PC-9 (cell line): ENCODE measurements at places on chromosomes 7 and 10. TPM values are rescaled to one million over a fixed set of nuclear protein-coding genes. Genes with fewer than 3 reads are reported as not detected.

DNA sequence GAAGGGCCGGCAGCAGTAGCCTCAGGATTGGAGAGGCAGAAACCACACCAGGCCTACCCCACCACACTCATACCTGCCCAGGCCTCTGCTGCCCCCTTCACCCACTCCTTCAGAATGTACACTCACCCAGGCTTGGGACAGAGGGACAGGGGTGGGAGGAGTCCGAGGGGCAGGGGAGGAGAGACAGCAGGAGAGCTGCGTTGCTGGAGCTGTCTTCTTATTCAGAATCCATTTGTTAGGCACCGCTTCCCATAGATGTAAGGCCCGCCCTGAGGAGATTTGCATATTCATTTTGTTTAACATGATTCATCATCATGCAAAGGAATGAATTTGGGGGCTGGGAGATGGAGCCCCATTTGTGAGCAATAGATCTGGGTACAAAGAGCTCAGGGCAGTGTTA lies 156.7 kb downstream of the CDH23 start:
- no peaks in the 10 kb centered on the region for H3K4me1 ChIP-seq
- no peak overlapping the region for H3K4me3 ChIP-seq
- H3K36me3 ChIP-seq: no peaks in the 10 kb centered on the region

DNA sequence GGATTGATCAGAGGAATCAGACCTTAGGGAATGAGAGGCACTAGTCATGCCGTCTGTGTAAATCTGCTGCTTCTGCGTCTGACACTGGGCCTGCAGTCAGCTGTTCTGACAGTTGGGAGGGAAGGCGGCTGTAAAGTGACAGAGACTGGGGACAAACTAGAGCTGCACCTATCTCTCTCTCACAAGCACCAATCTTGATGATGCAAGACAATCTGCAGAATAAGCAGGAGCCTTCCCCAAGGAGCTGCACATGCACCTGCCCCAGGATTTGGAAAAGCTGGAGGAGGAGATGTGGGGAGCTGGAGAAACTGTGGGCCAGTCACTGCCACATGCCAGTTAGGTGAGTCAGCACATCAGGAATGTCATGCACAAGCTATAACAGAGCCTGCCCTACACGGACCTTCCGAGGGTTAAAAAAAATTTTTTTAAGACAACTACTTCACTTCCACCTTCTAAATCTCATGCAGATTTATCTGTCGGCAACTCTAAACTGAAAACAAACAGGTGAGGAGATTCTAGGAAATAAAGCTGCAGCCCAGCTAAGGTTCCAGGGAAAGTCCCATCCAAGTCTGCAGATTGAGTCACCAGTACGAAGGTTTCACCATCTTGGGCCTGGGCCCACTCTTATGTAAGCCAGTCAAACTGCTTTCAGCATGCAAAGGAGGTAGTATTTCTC lies 39.2 kb downstream of the ENO4 start:
- DNase-seq: peak; percentile 63
- no peaks in the 10 kb centered on the region for H3K27me3 ChIP-seq
- H3K4me1 ChIP-seq: peaks cover 25% of the 10 kb centered on the region
- peak overlapping the region; percentile 31; the same call in 1 of the 2 replicates for H3K4me3 ChIP-seq

- no peaks in the 10 kb centered on the region for H3K36me3 ChIP-seq
- H3K27me3 ChIP-seq: no peaks in the 10 kb centered on the region
- no peaks in the 10 kb centered on the region for H3K4me1 ChIP-seq
- no peak overlapping the region for H3K27ac ChIP-seq
Observed at GRCh38 chr10:67612577-67613537, 83.1 kb downstream of the CTNNA3 start.

DNA sequence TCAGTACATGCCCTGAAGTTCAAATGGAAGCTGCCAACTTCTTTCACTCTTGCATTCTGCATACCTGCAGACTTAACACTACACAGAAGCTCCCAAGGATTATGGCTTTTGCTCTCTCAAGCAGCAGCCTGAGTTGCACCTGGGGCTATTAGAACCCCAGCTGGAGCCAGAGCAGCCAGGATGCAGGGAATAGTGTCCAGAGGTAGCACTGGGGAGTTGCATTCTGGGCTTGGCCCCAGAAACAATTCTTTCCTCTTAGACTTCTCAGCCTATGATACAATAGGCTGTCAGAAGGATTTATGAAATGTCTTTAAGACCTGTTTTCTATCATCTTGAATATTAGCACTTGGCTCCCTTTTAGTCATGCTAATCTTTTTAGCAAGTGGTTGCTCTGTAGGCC lies 886.7 kb upstream of the GHITM start:
- H3K4me1 ChIP-seq: no peaks in the 10 kb centered on the region
- DNase-seq: no peak
- no peaks in the 10 kb centered on the region for H3K36me3 ChIP-seq
- no peak overlapping the region for H3K27ac ChIP-seq
- no peaks in the 10 kb centered on the region for H3K27me3 ChIP-seq

- no peaks in the 10 kb centered on the region for H3K27me3 ChIP-seq
- no peak for DNase-seq
- peaks cover 6% of the 10 kb centered on the region for H3K4me1 ChIP-seq
- H3K36me3 ChIP-seq: no peaks in the 10 kb centered on the region
- H3K27ac ChIP-seq: peak overlapping the region; percentile 77; the same call in 1 of the 2 replicates
- H3K4me3 ChIP-seq: peak overlapping the region; percentile 83
Observed at GRCh38 chr10:121974019-121974534, 940 bp downstream of the NSMCE4A start.

DNA sequence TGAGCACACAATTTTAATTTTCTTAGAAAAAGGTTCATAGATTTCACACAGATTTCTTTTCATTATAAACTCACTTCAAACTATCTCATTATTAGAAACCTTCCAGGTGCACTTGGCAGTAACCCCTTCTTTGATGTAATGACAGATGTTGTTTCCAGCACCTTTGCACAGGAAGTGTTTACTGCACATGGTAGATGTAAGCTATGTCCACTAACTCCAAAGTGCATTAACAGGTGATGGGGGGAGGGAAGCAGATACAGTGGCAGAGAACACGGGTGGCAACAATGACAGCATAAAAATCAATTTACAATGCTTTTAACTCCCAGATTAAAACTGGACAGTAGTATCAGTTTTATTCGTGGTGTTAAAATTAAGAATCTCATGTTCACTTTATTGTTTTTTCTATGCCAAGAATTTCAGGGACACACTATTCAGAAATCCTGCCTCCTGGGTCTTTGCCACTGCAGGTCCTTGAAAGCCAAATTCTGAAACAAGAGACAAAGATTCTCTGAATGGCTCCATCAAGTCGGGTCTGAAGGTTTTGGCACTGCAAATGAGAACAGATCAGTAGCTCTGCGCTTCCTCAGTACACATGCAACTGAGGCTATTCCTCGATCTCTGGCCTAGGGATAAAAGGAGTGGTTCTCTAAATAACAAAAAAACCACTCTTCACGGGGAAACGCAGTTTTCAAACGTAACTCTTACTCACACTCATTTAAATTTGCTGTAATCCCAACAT lies 187.7 kb downstream of the JAZF1 start:
- no peaks in the 10 kb centered on the region for H3K4me1 ChIP-seq
- H3K27me3 ChIP-seq: no peaks in the 10 kb centered on the region
- no peaks in the 10 kb centered on the region for H3K36me3 ChIP-seq

DNA sequence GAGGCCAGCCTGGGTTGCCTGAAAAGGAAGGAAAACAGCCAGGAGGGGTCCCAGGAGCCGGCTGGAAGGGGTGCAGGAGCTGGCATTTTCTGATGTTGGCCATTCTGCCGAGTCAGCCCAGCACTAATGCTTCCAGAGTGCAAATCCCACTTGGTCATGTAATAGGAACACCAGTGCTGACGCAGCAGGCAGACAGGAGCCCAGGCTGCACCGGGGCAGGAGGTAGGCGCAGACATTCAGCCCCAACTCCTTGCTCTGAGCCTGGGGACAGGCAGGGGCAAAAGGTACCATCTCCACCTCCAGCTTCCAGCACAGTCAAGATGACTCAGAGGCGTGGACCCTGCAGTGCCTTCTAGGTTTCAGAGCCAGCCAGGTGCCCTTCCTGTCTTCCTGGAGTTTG lies 10.2 kb upstream of the YWHAG start:
- peaks cover 46% of the 10 kb centered on the region for H3K4me1 ChIP-seq
- DNase-seq: peak; percentile 29
- no peak overlapping the region for H3K27ac ChIP-seq
- no peaks in the 10 kb centered on the region for H3K27me3 ChIP-seq
- no peak overlapping the region for H3K4me3 ChIP-seq

DNA sequence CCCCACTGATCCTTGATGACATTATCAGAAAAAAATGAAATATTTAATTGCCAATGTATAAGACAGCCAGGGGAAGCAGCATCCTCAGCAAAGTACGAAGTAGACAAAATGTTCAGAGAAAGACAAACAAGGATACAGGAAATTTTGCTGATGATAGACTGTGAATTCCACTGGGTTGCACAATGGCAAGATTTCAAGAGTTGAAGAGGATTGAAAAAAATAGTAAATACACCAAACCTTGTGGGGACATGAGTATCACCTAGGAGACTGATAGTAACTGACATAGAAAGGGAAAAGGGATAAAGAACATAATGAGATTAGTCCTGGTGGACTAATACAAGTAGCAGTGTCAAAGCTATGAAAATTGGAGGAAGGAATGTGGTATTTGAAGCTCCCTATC lies 16.5 kb downstream of the CNOT4 start:
- no peaks in the 10 kb centered on the region for H3K27me3 ChIP-seq
- no peak overlapping the region for H3K27ac ChIP-seq
- no peak overlapping the region for H3K4me3 ChIP-seq
- no peak for DNase-seq
- no peaks in the 10 kb centered on the region for H3K4me1 ChIP-seq

GRCh38 chr7:101373812-101374614 lies 11.3 kb downstream of the COL26A1 start:
- no peaks in the 10 kb centered on the region for H3K4me1 ChIP-seq
- no peak overlapping the region for H3K27ac ChIP-seq
- no peak for DNase-seq

- DNase-seq: no peak
- H3K27ac ChIP-seq: no peak overlapping the region
- H3K4me3 ChIP-seq: no peak overlapping the region
- no peaks in the 10 kb centered on the region for H3K4me1 ChIP-seq
- H3K27me3 ChIP-seq: peaks cover 87% of the 10 kb centered on the region
- H3K36me3 ChIP-seq: no peaks in the 10 kb centered on the region
Observed at GRCh38 chr10:48731141-48731540, 46.5 kb downstream of the WDFY4 start.

DNA sequence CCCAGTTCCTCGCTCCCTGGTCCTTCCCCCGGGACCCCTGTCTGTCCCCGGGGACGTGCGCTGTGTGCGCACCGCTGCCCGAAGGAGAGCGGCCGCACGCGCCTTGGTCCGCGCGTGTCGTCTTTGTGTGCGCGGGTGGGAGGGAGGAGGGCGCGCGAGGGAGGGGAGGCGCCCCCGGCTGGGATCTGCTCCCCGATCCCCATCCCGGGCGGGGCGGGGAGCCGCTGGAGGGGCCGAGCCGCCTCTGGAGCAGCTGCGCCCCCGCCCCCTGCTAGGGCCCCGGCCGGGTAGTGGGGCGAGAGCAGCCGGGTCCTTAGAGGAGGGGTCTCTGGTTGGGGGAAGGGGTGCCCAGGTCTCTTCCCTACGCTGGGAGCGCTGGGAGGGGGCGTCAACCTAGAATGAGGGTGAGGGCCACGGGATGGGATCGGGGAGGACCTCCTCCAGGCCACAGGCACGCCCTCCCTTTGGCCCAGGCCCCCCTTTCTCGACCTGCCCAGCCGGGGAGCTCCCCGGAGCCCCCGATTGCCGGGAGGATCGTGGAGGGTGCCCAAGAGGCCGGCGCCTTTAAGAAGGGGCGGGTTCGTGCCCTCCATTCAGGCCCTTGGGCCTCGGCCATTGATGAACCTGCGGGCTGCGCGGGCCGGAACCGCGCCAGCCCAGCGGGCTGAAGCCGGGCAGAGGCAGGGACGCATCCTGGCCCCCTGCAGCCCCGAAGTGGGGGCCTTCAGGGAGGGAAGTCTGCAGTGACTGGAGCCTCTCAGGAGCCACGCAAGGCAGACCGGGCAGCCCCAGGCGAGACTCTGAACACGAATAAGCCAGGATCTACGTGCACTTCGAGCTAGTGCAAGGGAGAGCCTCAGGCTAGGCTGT lies 678 bp downstream of the SH2B2 start:
- no peak for DNase-seq
- peak overlapping the region; percentile 88 for H3K4me3 ChIP-seq
- no peaks in the 10 kb centered on the region for H3K27me3 ChIP-seq
- 0 out of 2 replicates have a peak, but pooled peaks cover 5% of the 10 kb centered on the region for H3K4me1 ChIP-seq
- no peak overlapping the region for H3K27ac ChIP-seq

GRCh38 chr10:111455776-111456426 lies 379.1 kb downstream of the ADRA2A start:
- no peaks in the 10 kb centered on the region for H3K36me3 ChIP-seq
- no peak overlapping the region for H3K27ac ChIP-seq
- no peak for DNase-seq
- H3K4me1 ChIP-seq: no peaks in the 10 kb centered on the region
- H3K27me3 ChIP-seq: no peaks in the 10 kb centered on the region

DNA sequence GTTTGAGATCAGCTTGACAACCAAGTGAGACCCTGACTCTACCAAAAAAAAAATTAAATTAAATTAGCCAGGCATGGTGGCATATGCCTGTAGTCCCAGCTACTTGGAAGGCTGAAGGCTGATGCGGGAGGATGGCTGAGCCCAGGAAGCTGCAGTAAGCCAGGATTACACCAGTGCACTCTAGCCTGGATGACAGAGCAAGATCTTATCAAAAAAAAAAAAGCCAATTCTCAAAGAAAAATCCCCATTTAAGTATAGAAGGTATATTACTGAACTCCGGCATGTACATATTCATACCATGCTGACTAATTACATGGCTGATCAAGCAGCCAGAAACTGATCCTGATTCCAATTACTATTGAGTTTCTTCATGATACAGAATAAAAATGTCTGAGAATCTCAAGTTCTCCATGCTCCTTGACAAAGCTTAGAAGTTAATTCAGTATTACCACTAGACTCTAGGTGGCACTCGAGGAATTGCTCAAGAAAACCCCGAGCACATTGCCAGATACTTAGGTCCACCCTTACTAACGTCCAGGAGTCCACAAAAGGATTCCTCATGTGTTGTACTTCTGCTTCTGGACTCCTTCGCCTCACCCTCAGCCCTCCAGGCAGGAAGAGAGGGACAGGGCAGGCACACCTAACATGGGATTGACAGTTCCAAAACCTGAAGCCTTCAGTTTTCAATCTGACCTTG lies 148.9 kb downstream of the PARD3 start:
- DNase-seq: peak; percentile 66
- H3K36me3 ChIP-seq: no peaks in the 10 kb centered on the region
- no peak overlapping the region for H3K4me3 ChIP-seq
- peaks cover 25% of the 10 kb centered on the region for H3K4me1 ChIP-seq

- H3K36me3 ChIP-seq: no peaks in the 10 kb centered on the region
- no peak overlapping the region for H3K4me3 ChIP-seq
- H3K27me3 ChIP-seq: no peaks in the 10 kb centered on the region
- no peak for DNase-seq
Observed at GRCh38 chr7:103912891-103913605, 76.4 kb downstream of the RELN start.

GIMAP7 gene
- total RNA-seq: not detected in 2 replicates

HOGA1 gene
- 3.4 and 4.4 TPM in 2 replicates for total RNA-seq

FAM25A gene
- 8.2 and 11.4 TPM in 2 replicates for total RNA-seq

SUFU gene
- 16.9 and 20.2 TPM in 2 replicates for total RNA-seq

TSPAN33 gene
- 5.8 and 9.6 TPM in 2 replicates for total RNA-seq
